ENCODE measurements at places on chromosomes 16 and 17. TPM values are rescaled to one million over a fixed set of nuclear protein-coding genes. Genes with fewer than 3 reads are reported as not detected.

DNA sequence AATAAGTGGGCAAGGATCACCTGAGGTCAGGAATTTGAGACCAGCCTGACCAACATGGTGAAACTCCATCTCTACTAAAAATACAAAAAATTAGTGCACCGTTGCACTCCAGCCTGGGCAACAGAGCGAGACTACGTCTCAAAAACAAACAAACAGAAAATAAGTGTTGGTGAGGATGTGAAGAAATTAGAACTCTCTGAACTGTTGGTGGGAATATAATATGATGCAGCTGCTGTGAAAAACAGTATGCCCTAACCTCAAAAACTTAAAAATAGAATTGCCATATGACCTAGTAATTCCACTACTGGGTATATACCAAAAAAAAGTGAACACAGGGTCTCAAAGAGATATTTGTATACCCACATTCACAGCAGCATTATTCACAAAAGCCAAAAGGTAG, 26.1 kb downstream of the GLG1 start:
- H3K36me3 ChIP-seq = no peaks in the 10 kb centered on the region
- H3K27me3 ChIP-seq = no peaks in the 10 kb centered on the region
- no peak overlapping the region for H3K4me3 ChIP-seq
- H3K4me1 ChIP-seq = peaks cover 4% of the 10 kb centered on the region
- peak; percentile 30 for DNase-seq
- no peak overlapping the region for H3K27ac ChIP-seq

GRCh38 chr16:67966549-67967182, 1.8 kb downstream of the SLC12A4 start:
- no peaks in the 10 kb centered on the region for H3K36me3 ChIP-seq
- no peaks in the 10 kb centered on the region for H3K27me3 ChIP-seq
- DNase-seq = peak; percentile 40
- H3K4me1 ChIP-seq = peaks cover 17% of the 10 kb centered on the region
- H3K27ac ChIP-seq = peak overlapping the region; percentile 78

- no peak overlapping the region for H3K27ac ChIP-seq
- H3K27me3 ChIP-seq = no peaks in the 10 kb centered on the region
- no peak overlapping the region for H3K4me3 ChIP-seq
Observed at GRCh38 chr17:8740486-8740885, 4.2 kb downstream of the CCDC42 start.

- DNase-seq = peak; percentile 24
- H3K4me1 ChIP-seq = peaks cover 4% of the 10 kb centered on the region
- H3K27me3 ChIP-seq = no peaks in the 10 kb centered on the region
- no peak overlapping the region for H3K27ac ChIP-seq
- no peaks in the 10 kb centered on the region for H3K36me3 ChIP-seq
Observed at GRCh38 chr16:67504031-67505021, 21.0 kb upstream of the AGRP start.

DNA sequence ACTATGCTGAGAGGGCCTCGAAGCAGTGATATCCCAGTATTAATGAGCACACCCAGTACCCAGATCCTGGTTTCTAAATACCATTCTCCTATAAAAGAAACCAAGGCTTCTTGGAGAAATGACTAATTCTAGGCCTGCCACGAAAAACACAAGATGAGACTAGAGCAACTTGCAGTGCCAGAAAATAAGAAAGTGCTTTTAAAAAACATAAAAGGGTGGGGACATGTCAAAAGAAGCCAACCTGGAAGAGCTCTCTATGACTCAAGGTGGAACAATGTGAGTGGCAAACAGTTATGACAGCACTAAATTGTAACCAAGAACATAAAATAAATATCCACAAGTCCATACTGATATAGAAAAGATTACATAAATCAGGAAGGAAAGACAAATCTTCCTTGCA, 153.2 kb upstream of the KCNJ18 start:
- no peaks in the 10 kb centered on the region for H3K4me1 ChIP-seq
- H3K27me3 ChIP-seq = 0 out of 2 replicates have a peak, but pooled peaks cover 4% of the 10 kb centered on the region

- H3K27ac ChIP-seq = no peak overlapping the region
- no peak for DNase-seq
- no peaks in the 10 kb centered on the region for H3K36me3 ChIP-seq
- H3K4me1 ChIP-seq = peaks cover 8% of the 10 kb centered on the region
Observed at GRCh38 chr16:65469116-65469515, 347.3 kb upstream of the CDH11 start.

- no peaks in the 10 kb centered on the region for H3K36me3 ChIP-seq
- DNase-seq = no peak
- H3K4me1 ChIP-seq = no peaks in the 10 kb centered on the region
- H3K27ac ChIP-seq = no peak overlapping the region
- H3K4me3 ChIP-seq = no peak overlapping the region
- H3K27me3 ChIP-seq = no peaks in the 10 kb centered on the region
Observed at GRCh38 chr16:67992661-67993206, 6.5 kb downstream of the DPEP2 start.

GRCh38 chr17:49196520-49196919, 13.9 kb downstream of the GNGT2 start:
- no peak for DNase-seq
- no peak overlapping the region for H3K27ac ChIP-seq
- no peaks in the 10 kb centered on the region for H3K36me3 ChIP-seq
- no peaks in the 10 kb centered on the region for H3K4me1 ChIP-seq

GRCh38 chr16:49121636-49122035, 160.0 kb downstream of the CBLN1 start:
- H3K4me3 ChIP-seq = no peak overlapping the region
- H3K27me3 ChIP-seq = no peaks in the 10 kb centered on the region
- H3K36me3 ChIP-seq = no peaks in the 10 kb centered on the region
- H3K27ac ChIP-seq = no peak overlapping the region

- peak; percentile 49 for DNase-seq
- H3K27ac ChIP-seq = no peak overlapping the region
- no peak overlapping the region for H3K4me3 ChIP-seq
Observed at GRCh38 chr17:48016112-48016511, 21.5 kb downstream of the COPZ2 start.

DNA sequence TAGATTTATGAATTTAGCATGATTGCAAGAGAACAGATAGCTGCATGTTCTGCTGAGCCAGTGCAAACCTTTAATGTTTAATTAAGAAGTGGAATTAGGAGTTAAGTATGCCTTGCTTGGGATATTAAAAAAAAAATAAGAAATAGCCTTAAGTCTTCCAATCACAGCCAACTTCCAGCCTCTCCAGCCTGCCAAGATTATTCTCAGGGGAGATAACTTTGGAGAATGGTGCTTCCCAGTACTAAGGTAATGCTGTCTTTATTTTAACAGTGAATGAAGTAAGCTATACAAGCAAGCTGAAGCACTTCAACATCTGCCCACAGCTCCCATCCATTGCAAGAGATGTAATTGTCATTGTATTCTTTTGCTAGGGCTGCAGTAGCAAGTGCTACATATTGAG, 389.5 kb upstream of the ASIC2 start:
- no peaks in the 10 kb centered on the region for H3K4me1 ChIP-seq
- H3K27me3 ChIP-seq = no peaks in the 10 kb centered on the region
- H3K36me3 ChIP-seq = no peaks in the 10 kb centered on the region
- H3K27ac ChIP-seq = no peak overlapping the region
- DNase-seq = no peak

GRCh38 chr16:9123871-9124270, 32.4 kb downstream of the HAPSTR1 start:
- no peak for DNase-seq
- peaks cover 3% of the 10 kb centered on the region for H3K36me3 ChIP-seq
- no peak overlapping the region for H3K4me3 ChIP-seq
- no peaks in the 10 kb centered on the region for H3K27me3 ChIP-seq

GRCh38 chr17:80789356-80789902, 202.2 kb upstream of the CHMP6 start:
- peak; percentile 61 for DNase-seq
- no peaks in the 10 kb centered on the region for H3K27me3 ChIP-seq
- peak overlapping the region; percentile 3 for H3K27ac ChIP-seq
- no peaks in the 10 kb centered on the region for H3K36me3 ChIP-seq
- peaks cover 55% of the 10 kb centered on the region for H3K4me1 ChIP-seq

GRCh38 chr16:12573300-12573699, 230.4 kb downstream of the CPPED1 start:
- no peak overlapping the region for H3K27ac ChIP-seq
- no peaks in the 10 kb centered on the region for H3K4me1 ChIP-seq
- no peaks in the 10 kb centered on the region for H3K27me3 ChIP-seq

DNA sequence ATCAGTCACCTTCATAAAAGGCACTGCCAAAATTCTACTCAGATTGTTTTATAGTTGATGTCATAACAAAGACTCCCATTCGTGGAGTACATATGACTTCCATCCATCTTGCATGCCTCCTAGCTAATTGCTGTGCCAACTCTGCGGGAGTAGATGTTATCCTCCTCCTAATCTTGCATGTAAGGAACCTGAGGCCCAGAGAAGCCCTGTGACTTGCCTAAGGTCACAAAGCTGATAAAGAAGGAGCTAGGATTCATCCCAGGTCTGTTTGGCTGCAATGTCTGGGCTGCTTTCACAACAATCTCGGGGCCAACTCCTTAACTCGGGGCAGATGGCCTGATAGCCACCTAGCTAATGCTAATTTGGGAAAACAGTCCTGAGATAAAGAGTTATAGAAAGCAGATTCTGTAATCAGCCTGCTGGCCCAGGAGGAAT, 87.3 kb downstream of the YPEL2 start:
- H3K27ac ChIP-seq = no peak overlapping the region
- DNase-seq = no peak
- H3K27me3 ChIP-seq = no peaks in the 10 kb centered on the region
- H3K4me3 ChIP-seq = no peak overlapping the region

- peaks cover 39% of the 10 kb centered on the region for H3K4me1 ChIP-seq
- H3K27me3 ChIP-seq = no peaks in the 10 kb centered on the region
- H3K4me3 ChIP-seq = peak overlapping the region; percentile 50
- peak overlapping the region; percentile 88 for H3K27ac ChIP-seq
- H3K36me3 ChIP-seq = no peaks in the 10 kb centered on the region
- peak; percentile 100 for DNase-seq
Observed at GRCh38 chr17:81966343-81967243, 5.6 kb upstream of the NOTUM start.

GRCh38 chr16:85978976-85979375, 80.0 kb downstream of the IRF8 start:
- no peak overlapping the region for H3K27ac ChIP-seq
- no peak overlapping the region for H3K4me3 ChIP-seq
- no peaks in the 10 kb centered on the region for H3K27me3 ChIP-seq
- no peak for DNase-seq
- no peaks in the 10 kb centered on the region for H3K36me3 ChIP-seq

GRCh38 chr17:43528988-43529814, 16.9 kb downstream of the ETV4 start:
- H3K4me3 ChIP-seq = no peak overlapping the region
- H3K36me3 ChIP-seq = peaks cover 12% of the 10 kb centered on the region
- H3K27me3 ChIP-seq = no peaks in the 10 kb centered on the region
- H3K4me1 ChIP-seq = peaks cover 24% of the 10 kb centered on the region
- no peak for DNase-seq

GRCh38 chr17:56883616-56884015, 30.2 kb downstream of the TRIM25 start:
- no peaks in the 10 kb centered on the region for H3K27me3 ChIP-seq
- H3K27ac ChIP-seq = no peak overlapping the region
- no peaks in the 10 kb centered on the region for H3K36me3 ChIP-seq
- DNase-seq = no peak
- no peaks in the 10 kb centered on the region for H3K4me1 ChIP-seq
- no peak overlapping the region for H3K4me3 ChIP-seq

GRCh38 chr16:16033208-16033717, 83.8 kb downstream of the ABCC1 start:
- H3K36me3 ChIP-seq = peaks cover 6% of the 10 kb centered on the region
- H3K4me3 ChIP-seq = no peak overlapping the region
- H3K4me1 ChIP-seq = no peaks in the 10 kb centered on the region
- no peaks in the 10 kb centered on the region for H3K27me3 ChIP-seq
- DNase-seq = no peak

Gene MYH13
- 0.57 TPM for total RNA-seq

Gene GDPD3
- 1.0 TPM for total RNA-seq

Gene SLC35G3
- not detected for total RNA-seq

Gene GRAP
- total RNA-seq = 0.69 TPM

Gene GAS2L2
- total RNA-seq = not detected

Gene SLC35G6
- total RNA-seq = not detected

Gene RAB26
- 1.0 TPM for total RNA-seq

Gene C17orf78
- not detected for total RNA-seq

Gene ZNF750
- not detected for total RNA-seq

Gene PPM1E
- 3.2 TPM for total RNA-seq

Gene SLFN12
- total RNA-seq = 16.3 TPM

Data from SJCRH30 (cell line).